Neuronal stem cell (in vitro differentiated cells): ENCODE measurements at places on chromosomes 5 and 9.

- H3K4me1 ChIP-seq, result peaks cover 9% of the 10 kb centered on the region
- H3K27ac ChIP-seq, result no peak overlapping the region
- DNase-seq, result no peak
- no peaks in the 10 kb centered on the region for H3K36me3 ChIP-seq
- H3K4me3 ChIP-seq, result no peak overlapping the region
These were observed 136.6 kb upstream of the SMIM23 start for GRCh38 chr5:171649075-171649401.

- no peaks in the 10 kb centered on the region for H3K27me3 ChIP-seq
- no peak for DNase-seq
- H3K27ac ChIP-seq, result no peak overlapping the region
- no peak overlapping the region for H3K4me3 ChIP-seq
- H3K36me3 ChIP-seq, result no peaks in the 10 kb centered on the region
These were observed 272.1 kb upstream of the IL12B start for GRCh38 chr5:159602434-159602833.

DNA sequence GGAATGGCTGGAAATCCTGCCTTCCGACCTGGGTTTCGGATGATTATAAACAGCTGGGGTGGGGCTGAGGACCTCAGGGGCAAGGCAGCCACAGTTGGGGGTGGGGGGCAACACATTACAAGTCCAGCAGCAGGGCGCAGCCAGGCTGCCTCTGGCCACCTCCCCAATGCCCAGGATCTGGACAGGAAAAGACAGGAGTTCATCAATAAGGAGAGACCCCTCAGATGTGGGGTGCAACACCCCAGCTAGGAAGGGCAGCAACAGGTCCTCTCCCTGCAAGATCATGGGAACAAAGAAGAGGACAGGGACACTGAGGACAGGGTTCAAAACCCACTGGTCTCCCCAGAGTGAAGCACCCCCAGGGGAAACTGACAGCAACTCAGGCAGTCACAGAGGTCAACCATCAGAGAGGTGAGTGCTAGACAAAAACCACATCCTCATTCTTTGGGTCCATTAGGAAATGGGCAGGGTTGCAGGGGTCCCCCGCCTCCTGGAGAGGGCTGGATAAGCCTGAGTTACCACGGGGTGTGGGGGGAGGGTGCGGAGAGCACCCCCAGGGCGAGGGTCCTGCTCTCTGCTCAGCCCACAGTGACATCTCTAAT, 33.5 kb downstream of the SEMA4D start:
- no peak overlapping the region for H3K4me3 ChIP-seq
- H3K27ac ChIP-seq, result no peak overlapping the region
- no peaks in the 10 kb centered on the region for H3K36me3 ChIP-seq
- no peaks in the 10 kb centered on the region for H3K27me3 ChIP-seq
- peaks cover 16% of the 10 kb centered on the region for H3K4me1 ChIP-seq

DNA sequence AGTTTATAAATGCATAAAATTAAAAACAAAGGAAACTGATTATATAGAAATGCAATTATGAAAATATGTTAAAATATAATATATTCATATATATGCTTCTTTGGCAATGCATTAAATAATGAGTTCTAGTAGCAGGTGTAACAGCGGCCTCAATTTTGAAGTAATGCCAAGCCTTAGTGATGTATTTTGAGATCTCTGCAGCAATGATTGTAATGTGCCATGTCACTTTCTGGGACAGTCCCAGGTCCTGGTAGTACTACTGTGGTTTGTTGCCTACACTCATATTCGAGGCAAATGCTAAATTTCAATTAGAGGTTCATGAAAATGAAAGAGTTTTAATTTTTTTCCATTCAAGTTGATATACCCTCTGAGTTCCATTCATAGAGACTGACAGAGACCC, 75.8 kb upstream of the ORM1 start:
- peaks cover 2% of the 10 kb centered on the region for H3K4me1 ChIP-seq
- no peaks in the 10 kb centered on the region for H3K27me3 ChIP-seq
- DNase-seq, result no peak

DNA sequence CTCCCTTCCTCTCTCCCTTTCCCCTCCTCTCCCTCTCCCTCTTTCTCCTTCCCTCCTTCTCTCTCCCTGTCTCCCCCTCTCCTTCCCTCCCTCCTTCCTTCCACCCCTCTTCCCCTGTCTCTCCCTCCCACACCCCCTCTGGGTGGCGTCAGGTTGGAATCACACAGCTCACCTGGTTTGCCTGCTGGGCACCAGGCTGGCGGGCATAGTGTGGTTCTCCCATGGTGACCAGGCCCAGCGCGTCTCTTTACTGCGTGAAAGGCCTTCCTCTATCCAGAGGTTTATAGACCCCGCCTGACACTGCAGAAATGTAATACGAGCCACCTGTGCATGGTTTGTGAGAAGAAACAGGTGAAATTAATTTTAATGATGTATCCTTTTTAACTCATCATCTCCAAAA, 76.2 kb downstream of the MRPL36 start:
- no peaks in the 10 kb centered on the region for H3K36me3 ChIP-seq
- no peaks in the 10 kb centered on the region for H3K4me1 ChIP-seq
- no peak for DNase-seq
- H3K27me3 ChIP-seq, result peaks cover 2% of the 10 kb centered on the region
- no peak overlapping the region for H3K4me3 ChIP-seq
- H3K27ac ChIP-seq, result no peak overlapping the region

- H3K4me1 ChIP-seq, result no peaks in the 10 kb centered on the region
- no peak for DNase-seq
- no peaks in the 10 kb centered on the region for H3K36me3 ChIP-seq
- no peak overlapping the region for H3K27ac ChIP-seq
- no peak overlapping the region for H3K4me3 ChIP-seq
These were observed 407.8 kb upstream of the SGCD start for GRCh38 chr5:155919126-155919525.

DNA sequence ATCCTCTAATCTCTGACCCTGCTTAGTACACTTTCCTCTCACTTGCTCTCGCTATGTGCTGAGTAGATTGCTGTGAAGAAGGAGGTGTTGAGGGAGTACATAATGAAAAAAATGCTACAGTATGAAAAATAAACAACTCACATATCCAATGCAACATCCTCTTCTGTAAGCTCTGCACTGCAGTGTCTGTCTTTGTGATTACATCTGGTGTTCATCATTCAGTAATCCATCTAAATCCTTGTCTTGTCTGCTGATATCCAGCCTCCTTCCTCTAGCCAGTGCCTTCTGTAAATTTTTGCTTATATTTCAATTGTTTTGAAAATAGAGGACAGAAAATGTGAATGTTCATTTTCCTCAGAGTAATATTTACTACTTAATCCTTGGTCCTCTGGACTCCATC, 57.4 kb upstream of the CDH12 start:
- H3K27ac ChIP-seq, result no peak overlapping the region
- H3K36me3 ChIP-seq, result no peaks in the 10 kb centered on the region
